SK-N-SH (cell line): ENCODE measurements at places on chromosomes 13 and 19. TPM values are rescaled to one million over a fixed set of nuclear protein-coding genes. Genes with fewer than 3 reads are reported as not detected.

Gene SIAH3
- 0.08 TPM in 2 replicates for polyA plus RNA-seq

Gene EPSTI1
- 0.02 TPM in 1 of 2 replicates, not detected in the other for polyA plus RNA-seq

Gene LHFPL6
- 22.2 and 25.7 TPM in 2 replicates for polyA plus RNA-seq

Gene TEKTIP1
- polyA plus RNA-seq = 0.12 TPM in 1 of 2 replicates, not detected in the other

Gene ZIC5
- polyA plus RNA-seq = not detected in 2 replicates

Gene FBXO27
- 5.0 and 5.8 TPM in 2 replicates for polyA plus RNA-seq

GRCh38 chr13:22599156-22599555 is 581.6 kb upstream of the SGCG start:
- H3K27ac ChIP-seq = no peak overlapping the region
- H3K27me3 ChIP-seq = no peaks in the 10 kb centered on the region
- no peaks in the 10 kb centered on the region for H3K4me1 ChIP-seq
- H3K36me3 ChIP-seq = no peaks in the 10 kb centered on the region

DNA sequence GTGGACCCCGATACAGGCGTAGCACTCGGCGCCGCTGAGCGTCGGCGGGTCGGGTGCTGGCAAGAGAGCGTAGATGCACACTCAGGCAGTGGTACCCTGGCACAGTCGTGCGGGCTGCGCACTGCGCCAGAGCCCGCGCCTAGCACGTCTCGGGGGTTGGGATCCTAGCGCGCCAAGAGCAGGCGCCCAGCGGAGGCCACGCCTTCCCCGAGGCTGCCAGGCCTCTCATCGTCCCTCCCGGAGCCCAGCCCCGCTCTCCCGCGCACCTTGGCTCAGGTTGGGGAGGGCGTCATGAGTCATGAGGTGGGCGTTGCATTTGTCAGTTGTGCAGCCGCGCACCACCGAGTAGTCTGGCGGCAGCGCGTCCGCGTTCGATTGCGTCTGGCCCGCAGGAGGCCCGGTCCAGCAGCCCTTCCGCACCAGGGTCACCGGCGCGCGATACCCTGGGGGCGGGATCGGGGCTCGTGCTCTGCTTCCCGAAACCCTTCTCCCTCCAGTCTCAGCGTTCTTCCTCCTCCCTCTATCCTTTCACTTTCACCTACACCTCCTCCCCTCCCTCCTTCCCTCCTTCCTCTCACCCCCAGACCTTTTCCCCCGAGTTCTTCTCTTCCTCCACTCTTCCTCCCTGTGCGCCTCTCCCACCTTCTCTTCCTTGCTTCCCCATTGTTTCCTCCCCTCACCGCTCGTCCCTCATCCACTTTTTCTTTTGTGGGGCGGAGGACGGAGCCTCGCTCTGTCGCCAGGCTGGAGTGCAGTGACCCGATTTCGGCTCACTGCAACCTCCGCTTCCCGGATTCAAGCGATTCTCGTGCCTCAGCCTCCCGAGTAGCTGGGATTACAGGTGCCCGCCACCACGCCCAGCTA is 3.5 kb downstream of the LYPD5 start:
- H3K36me3 ChIP-seq = no peaks in the 10 kb centered on the region
- DNase-seq = peak; percentile 65
- peaks cover 18% of the 10 kb centered on the region; the same call in 1 of the 2 replicates for H3K27me3 ChIP-seq
- H3K4me3 ChIP-seq = peak overlapping the region; percentile 32
- no peaks in the 10 kb centered on the region for H3K4me1 ChIP-seq

- no peak overlapping the region for H3K27ac ChIP-seq
- no peaks in the 10 kb centered on the region for H3K36me3 ChIP-seq
- H3K27me3 ChIP-seq = no peaks in the 10 kb centered on the region
- H3K4me3 ChIP-seq = no peak overlapping the region
- H3K4me1 ChIP-seq = no peaks in the 10 kb centered on the region
Measured at GRCh38 chr13:106700439-106700838, 132.5 kb upstream of the ARGLU1 start.

GRCh38 chr19:35236638-35237400 is 8.3 kb upstream of the FAM187B start:
- peaks cover 18% of the 10 kb centered on the region; the same call in 1 of the 2 replicates for H3K27me3 ChIP-seq
- H3K4me1 ChIP-seq = no peaks in the 10 kb centered on the region
- no peak overlapping the region for H3K27ac ChIP-seq
- DNase-seq = no peak
- H3K4me3 ChIP-seq = no peak overlapping the region

GRCh38 chr19:12868540-12869112 is 12.6 kb downstream of the DNASE2 start:
- H3K36me3 ChIP-seq = no peaks in the 10 kb centered on the region; the same call in 1 of the 2 replicates
- no peaks in the 10 kb centered on the region for H3K4me1 ChIP-seq
- peak; percentile 63 for DNase-seq
- no peak overlapping the region for H3K27ac ChIP-seq
- no peak overlapping the region for H3K4me3 ChIP-seq

DNA sequence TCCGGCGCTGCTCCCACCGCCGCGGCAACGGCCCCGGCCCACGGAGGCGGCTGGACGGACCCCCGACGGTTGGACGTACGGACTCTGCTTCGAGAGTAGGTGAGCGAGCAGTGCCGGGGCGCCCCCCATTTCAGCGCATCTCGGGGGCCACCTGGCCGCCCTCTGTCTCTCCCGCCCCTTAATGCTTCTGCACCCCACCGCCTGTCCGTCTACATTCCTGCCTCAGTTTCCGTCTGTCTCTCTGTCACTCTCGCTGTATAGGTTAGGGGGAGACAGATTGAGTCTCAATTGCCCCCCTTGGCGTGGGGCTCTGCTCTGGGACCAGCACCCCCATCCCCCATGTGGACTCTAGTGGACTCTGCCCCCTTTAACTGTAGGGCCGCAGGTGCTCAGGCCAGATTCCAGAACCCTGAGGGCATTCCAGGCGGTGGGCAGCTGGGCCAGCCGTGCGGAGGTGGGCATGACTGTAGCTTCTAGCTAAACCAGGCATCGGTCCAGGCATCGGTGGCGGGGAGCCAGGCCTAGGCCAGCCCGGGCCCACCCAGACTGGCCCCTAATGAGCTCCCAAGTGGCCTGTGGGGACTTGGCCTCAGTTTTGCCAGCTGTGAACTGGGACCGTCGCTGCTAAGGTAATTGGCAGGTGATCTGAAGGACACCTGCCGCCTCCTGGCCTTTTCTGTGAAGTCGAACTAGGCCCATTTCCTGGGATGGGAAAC is 373 bp downstream of the TNFAIP8L1 start:
- no peaks in the 10 kb centered on the region for H3K27me3 ChIP-seq
- peak overlapping the region; percentile 72 for H3K4me3 ChIP-seq
- H3K4me1 ChIP-seq = 0 out of 2 replicates have a peak, but pooled peaks cover 3% of the 10 kb centered on the region
- DNase-seq = peak; percentile 74
- H3K36me3 ChIP-seq = no peaks in the 10 kb centered on the region

DNA sequence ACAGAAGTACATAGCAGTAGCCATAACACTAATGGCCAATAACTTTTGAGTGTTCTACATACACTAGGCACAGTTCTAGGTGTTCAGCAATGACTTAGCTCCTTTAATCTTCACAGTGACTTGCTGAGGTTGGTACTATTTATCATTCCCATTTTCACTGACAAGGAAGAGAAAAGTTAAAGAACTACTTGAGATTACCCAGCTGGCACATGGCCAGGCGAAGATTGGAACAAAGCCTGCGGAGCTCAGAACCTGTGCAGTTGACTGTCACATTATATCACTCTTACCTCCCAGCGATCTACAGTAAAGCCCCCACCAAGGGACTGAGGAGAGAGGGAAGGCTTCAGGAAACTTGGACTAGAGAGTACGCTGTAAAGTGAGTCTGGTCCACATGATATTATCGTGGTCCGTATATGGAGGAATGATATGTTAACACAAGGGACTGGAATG is 42.4 kb upstream of the WDFY2 start:
- H3K4me3 ChIP-seq = no peak overlapping the region
- H3K27me3 ChIP-seq = no peaks in the 10 kb centered on the region
- peaks cover 12% of the 10 kb centered on the region for H3K4me1 ChIP-seq
- H3K27ac ChIP-seq = no peak overlapping the region
- no peaks in the 10 kb centered on the region for H3K36me3 ChIP-seq

- H3K4me1 ChIP-seq = peaks cover 7% of the 10 kb centered on the region; the same call in 1 of the 2 replicates
- H3K27me3 ChIP-seq = no peaks in the 10 kb centered on the region
- H3K36me3 ChIP-seq = no peaks in the 10 kb centered on the region
- no peak for DNase-seq
Measured at GRCh38 chr19:30857966-30858490, 485.8 kb downstream of the ZNF536 start.

- H3K4me3 ChIP-seq = no peak overlapping the region
- no peaks in the 10 kb centered on the region for H3K36me3 ChIP-seq
- no peak for DNase-seq
- no peaks in the 10 kb centered on the region for H3K27me3 ChIP-seq
- H3K27ac ChIP-seq = no peak overlapping the region
Measured at GRCh38 chr13:59997976-59998375, 165.8 kb downstream of the DIAPH3 start.

DNA sequence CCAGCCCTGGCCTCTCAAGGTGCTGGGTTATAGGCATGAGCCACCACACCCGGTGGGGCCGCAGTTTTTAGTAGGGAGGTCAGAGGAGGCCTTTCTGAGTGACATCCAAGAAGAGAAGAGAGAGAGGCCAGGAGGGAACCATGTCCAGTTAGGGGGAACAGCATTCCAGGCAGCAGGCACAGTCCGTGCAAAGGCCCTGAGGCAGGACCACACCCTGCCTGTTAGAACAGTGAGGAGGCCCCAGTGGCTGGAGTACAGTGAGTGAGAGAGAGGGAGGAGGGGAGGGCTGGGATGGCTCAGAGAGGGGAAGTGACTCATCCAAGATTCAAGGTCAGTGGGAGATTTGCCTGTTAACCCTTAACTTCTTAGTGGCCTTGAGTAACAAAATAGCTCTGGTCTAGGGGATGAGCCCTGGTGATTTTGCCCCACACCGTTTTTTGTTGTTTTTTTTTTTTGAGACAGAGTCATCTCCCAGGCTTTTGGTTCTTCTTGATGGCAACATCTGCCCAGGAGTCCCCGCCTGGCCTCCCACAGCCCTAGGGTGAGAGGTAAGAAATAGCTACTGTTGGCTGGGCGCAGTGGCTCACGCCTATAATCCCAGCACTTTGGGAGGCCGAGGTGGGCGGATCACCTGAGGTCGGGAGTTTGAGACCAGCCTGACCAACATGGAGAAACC is 2.7 kb upstream of the PLIN3 start:
- no peak overlapping the region for H3K27ac ChIP-seq
- H3K4me3 ChIP-seq = no peak overlapping the region
- H3K36me3 ChIP-seq = no peaks in the 10 kb centered on the region
- DNase-seq = no peak
- 0 out of 2 replicates have a peak, but pooled peaks cover 7% of the 10 kb centered on the region for H3K4me1 ChIP-seq
- no peaks in the 10 kb centered on the region for H3K27me3 ChIP-seq

GRCh38 chr13:51192348-51192747 is 29.9 kb upstream of the FAM124A start:
- H3K27me3 ChIP-seq = no peaks in the 10 kb centered on the region
- no peak for DNase-seq
- H3K4me3 ChIP-seq = no peak overlapping the region
- no peaks in the 10 kb centered on the region for H3K36me3 ChIP-seq
- no peak overlapping the region for H3K27ac ChIP-seq

DNA sequence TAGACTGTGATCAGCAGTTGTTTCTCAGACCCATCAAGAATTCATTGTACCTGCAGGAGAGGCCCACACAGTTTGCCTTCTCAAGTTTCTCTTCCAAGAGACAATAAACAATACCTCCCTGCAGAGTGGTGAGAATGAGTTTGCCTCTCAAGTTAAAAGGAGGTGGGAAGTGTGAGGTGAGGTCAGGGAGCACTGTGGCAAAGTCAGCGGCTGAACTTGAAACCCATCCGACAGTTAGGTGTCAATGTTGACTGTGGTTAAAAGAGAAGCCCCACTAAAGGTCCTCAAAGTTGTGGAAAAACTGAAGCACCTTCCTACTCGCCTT is 72.9 kb upstream of the TSC22D1 start:
- no peak overlapping the region for H3K4me3 ChIP-seq
- no peaks in the 10 kb centered on the region for H3K36me3 ChIP-seq
- no peaks in the 10 kb centered on the region for H3K27me3 ChIP-seq
- DNase-seq = no peak

DNA sequence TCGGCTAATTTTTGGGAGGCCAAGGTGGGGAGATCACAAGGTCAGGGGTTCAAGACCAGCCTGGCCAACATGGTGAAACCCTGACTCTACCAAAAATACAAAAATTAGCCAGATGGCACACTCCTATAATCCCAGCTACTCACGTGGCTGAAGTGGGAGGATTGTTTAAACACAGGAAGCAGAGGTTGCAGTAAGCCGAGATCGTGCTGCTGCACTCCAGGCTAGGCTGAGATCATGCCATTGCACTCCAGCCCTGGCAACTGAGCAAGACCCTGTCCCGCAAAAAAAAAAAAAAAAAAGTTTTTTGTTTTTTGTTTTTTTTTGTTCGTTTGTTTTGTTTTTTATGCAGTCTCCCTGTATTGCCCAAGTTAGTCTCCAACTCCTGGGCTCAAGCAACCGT is 21.2 kb downstream of the MAST1 start:
- no peaks in the 10 kb centered on the region for H3K4me1 ChIP-seq
- H3K4me3 ChIP-seq = no peak overlapping the region
- no peaks in the 10 kb centered on the region for H3K27me3 ChIP-seq
- no peak overlapping the region for H3K27ac ChIP-seq
- DNase-seq = no peak

- DNase-seq = no peak
- H3K4me1 ChIP-seq = peaks cover 14% of the 10 kb centered on the region
- peak overlapping the region; percentile 78 for H3K27ac ChIP-seq
- H3K27me3 ChIP-seq = no peaks in the 10 kb centered on the region
- H3K36me3 ChIP-seq = no peaks in the 10 kb centered on the region
- H3K4me3 ChIP-seq = no peak overlapping the region
Measured at GRCh38 chr13:34412817-34413375, 529.2 kb upstream of the NBEA start.
